ENCODE measurements at places on chromosomes 4 and X. TPM values are rescaled to one million over a fixed set of nuclear protein-coding genes. Genes with fewer than 3 reads are reported as not detected.

DNA sequence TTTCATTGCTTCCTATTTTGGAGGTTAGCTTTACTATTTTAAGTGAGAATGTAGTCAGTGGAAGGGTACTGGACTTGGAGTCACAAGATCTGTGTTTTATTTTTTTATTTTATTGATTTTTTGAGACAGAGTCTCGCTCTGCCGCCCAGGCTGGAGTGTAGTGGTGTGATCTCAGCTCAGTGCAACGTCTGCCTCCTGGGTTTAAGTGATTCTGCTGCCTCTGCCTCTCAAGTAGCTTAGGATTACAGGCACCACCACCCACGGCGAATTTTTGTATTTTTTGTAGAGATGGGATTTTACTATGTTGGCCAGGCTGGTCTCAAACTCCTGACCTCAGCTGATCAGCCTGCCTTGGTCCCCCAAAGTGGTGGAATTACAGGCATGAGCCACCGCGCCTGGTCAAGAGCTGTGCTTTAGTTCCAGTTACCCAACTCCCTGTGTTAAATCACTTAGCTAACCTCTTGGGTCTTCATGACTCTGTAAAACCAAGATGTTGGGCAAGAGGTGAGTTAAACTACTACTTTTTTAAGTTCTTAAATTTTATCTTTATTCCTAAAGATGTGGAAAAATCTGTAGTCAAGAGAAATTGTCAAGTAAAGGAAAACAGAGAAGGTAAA is 11.2 kb downstream of the USP9X start:
- no peak for DNase-seq

DNA sequence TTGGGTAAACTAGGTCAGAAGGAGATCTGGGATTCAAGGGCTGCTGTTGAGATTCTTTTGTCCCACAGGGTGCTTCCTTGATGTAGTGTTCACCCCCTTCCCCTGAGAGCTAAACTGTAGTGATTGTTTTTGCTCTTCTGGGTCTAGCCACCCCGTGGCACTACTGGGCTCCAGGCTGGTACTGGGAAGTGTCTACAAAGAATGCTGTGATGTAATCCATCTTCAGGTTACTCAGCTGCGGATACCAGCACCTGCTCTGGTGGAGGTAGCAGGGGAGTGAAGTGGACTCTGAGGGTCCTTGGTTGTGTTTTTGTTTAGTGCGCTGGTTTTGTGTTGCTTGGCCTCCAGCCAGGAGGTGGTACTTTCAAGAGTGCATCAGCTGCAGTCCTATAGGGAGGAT is 365.5 kb downstream of the ZNF674 start:
- DNase-seq: no peak

DNA sequence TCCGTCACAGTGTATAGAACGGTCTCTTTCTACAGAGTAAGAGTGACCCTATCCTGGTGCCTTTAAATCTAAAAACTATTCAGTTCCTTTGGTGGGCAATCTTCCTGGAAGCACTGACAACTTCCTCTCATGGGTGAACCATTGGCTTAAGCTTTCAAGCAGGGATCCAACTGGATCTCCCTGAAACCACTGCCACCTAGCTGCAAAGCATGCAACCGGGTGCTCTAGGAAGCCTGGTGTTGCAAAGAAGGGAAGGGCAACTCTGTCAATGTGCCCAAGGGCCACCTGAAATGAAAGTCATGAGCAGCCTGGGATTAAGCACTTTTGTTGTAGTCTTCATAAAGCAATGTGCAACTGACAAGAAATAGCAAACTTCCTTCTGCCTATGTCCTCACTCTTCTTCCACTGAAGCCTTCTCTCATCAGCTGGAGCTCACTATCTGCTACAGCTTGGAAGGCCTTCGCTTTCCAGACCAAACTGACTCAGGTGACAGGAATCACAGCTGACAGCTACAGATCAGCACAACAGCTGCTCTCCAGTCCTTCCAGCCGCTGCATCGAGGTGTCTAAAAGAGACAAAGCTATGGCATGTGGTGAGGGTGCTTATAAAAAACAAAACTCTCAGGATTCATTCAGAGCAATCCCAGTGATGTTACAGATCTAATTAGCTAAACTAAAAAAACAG is 46.1 kb downstream of the SETD7 start:
- no peak for DNase-seq

DNA sequence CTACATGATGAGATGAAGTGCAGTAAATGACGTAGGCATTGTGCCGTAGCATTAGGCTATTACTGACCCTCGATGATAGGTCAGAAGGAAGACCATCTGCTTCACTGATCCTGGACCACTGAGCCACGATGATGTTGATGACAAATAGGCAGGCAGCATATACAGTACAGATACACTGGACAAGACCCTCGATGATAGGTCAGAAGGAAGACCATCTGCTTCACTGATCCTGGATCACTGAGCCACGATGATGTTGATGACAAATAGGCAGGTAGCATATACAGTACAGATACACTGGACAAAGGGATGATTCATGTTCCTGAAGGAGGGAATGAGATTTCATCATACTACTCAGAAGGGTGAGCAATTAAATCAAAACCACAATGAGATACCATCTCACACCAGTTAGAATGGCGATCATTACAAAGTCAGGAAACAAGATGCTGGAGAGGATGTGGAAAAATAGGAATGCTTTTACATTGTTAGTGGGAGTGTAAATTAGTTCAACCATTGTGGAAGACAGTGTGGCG is 50.9 kb downstream of the BEND4 start:
- no peak for DNase-seq

GRCh38 chr4:81470456-81471297 is 1.0 kb downstream of the RASGEF1B start:
- DNase-seq: no peak

DNA sequence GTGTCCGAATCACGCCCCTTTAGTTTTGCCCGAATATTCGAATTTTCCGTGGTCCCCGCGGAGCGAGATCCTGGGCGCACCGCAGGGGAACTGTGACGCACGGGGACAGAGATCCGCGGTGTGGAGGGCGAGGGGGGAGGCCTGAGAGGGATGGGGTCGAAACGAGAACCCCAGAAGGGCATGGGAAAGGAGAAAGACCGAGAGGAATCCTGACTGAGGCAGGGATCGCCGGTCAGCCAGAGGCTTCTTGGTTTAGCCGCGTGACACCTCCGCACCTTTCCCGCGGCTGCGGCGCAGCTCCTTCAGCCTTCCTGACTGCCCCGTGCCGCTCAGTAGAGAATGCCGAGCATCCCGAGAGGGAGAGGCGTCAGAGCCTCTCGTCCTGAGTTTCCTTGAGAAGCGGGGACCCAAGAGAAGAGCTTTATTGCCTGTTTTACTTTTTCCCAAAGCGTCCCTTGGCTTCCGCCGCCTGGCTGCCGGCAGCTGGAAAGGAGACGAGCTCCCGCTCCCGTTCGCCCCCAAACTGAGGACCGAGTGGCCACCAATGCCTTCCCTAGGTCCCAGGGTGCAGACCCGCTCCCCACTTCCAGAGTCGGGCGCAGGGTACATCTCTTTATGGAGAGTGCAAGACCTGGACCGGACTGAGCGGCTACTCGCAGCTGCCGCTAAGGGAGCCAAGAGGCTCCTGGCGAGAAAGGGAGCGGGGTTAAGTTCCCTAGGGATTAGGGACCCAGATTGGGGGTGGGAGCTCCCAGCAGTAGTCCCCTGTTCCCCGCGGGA is 911 bp upstream of the GPR50 start:
- DNase-seq: no peak

GRCh38 chrX:29662101-29662500 is 553.3 kb upstream of the MAGEB2 start:
- no peak for DNase-seq

GRCh38 chrX:50747471-50747900 is 66.5 kb downstream of the SHROOM4 start:
- peak; percentile 2 for DNase-seq

DNA sequence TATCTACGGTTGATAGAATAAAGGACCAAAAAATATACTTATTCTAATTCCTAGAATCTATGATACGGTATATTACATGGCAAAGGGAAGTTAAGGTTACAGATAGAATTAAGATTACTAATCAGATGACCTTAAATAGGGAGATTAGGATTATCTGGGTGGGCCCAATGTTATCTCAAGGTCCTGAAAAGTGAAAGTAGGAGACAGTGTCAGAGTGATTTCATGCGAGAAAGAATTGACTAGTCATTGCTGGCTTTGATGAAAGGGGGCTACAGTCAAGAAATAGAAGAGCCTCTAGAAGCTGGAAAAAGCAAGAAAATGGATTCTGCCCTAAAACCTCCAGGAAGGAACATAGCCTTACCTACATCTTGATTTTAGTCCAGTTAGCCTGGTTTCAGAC is 176.9 kb upstream of the PPP1R2C start:
- no peak for DNase-seq

GRCh38 chr4:10050261-10050661 is 29.0 kb upstream of the SLC2A9 start:
- DNase-seq: no peak

PHEX gene
- total RNA-seq: 0.57 TPM

MAGEE1 gene
- total RNA-seq: 8.1 TPM

PIR gene
- 53.4 TPM for total RNA-seq

GPRASP2 gene
- 20.9 TPM for total RNA-seq

RASGEF1B gene
- total RNA-seq: 1.9 TPM

TRIM60 gene
- not detected for total RNA-seq

ANKRD17 gene
- 87.9 TPM for total RNA-seq

PCDH19 gene
- 33.3 TPM for total RNA-seq
